Posterior cingulate gyrus (tissue), 11 donors: ENCODE measurements at places on chromosomes 2 and 18.

DNA sequence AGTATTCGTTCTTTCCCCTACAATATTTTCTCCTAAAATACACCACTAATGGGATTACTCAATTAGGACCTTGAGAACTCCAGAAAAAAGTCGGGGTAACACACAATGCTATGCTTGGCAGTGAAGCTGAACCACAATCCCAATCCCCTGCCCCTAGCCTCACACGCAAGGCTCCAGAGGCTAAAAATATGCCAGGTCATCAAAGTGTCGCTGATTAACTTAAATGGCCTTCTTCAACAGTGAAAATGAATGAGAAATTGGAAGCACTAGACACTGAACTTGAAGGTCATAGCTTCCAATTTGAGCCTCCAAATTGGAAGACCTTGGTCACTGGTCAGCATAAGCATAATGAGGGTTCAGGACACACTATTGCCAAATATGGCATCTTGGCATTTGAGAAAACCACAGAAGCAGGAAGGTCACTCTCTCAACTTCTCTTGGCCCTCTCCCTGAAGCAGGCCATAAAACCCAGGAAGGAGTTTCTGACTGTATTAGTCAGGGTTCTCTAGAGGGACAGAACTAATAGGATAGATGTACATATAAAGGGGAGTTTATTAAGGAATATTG is 86.0 kb upstream of the SATB2 start:
- DNase-seq = no peak

DNA sequence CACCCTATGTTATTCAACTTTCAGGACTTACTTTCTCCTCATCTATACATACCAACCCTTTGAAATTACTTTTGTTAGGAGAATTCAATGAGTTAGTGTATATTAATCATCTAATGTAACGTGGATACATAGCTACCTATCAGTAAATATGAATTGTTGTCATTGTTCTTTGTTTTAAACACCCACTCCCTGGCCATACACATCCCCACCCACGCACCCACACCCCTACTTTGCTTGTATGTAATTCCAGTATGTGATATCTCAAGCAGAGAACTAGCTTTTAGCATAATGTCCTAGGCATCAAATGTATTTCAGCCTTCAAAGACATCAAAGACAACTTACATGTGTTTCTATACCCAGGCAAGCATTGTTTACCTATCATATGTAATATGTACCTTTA is 129.2 kb downstream of the MAP4K4 start:
- no peak for DNase-seq

- no peak for DNase-seq
Measured at GRCh38 chr2:39379643-39380524, 57.2 kb downstream of the MAP4K3 start.

DNA sequence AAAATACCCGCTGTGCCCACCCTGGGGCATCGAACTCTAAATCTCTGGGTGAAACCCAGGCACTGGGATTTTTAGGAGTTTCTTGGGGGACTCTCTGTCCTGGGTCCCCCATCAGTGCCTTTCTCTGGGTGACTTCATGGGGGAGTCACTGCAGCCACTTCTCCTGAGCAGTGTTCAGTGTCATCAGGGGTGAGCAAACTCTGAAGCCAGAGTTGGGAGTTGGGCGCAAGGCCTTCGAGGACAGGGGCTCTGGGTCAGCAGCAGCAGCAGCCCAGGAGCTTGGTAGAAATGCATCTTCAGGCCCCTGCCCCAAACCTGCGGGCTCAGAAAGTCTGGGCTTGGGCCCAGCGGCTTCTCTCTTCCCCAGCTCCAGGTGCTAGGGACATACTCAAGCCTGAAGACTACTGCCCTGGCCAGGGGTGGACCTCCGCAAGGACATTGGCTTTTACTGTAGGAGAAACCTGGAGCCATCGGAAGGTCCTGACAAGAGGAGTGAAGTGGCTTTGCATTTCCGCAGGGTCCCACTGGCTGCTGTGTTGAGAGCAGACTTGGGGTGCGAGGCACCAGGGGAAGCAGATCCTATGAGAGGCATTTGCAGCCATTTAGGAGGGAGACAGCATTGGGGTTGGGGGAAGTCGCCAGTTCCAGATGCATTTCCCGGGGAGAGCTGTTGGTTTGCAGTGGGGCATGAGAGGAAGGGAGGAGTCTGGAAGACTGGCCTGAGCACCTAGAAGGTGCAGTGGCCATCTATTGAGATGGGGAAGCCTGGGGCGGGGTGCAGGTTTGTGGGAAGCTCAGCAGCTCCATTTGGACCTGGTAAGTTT is 51.5 kb upstream of the FAHD2A start:
- DNase-seq = no peak

GRCh38 chr2:33522576-33522975 is 46.1 kb downstream of the RASGRP3 start:
- no peak for DNase-seq

DNA sequence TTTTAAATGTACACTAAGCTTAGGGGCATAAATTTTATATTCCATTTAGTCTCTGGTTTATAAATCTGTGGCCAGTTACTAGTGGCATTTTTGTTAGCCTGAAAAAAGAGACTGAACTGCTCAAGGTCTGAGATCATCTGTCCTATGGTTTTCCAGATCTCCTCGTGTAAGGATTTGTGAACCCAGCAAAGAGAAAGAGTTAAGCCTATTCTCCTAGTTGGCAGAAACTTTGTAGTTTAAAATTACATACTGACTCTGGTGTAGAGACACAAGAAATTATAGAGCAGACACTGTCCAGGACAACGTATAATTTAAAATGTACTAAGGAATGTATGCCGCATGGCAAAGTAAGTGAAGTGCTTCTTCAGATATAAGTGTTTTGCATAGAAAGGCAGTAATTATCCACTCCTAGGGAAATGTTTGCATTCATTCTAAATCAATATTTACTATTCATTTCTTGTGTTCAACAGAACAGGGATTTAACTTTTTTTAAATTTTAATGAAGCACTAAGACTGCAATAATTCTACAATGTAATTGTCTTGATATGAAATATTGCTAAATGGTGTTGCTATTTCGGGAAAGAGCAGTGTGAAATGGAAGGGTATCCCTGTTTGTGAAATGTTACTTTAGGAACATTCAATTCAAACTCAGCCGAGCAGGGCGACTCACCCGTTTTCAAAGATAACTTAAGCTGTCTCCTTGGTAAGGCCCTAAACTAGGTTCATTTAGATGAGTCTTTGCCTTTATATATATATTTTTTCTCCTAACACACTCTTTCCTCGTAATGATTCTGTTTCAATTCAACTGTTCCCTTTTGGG is 508.4 kb upstream of the ZEB2 start:
- no peak for DNase-seq

DNA sequence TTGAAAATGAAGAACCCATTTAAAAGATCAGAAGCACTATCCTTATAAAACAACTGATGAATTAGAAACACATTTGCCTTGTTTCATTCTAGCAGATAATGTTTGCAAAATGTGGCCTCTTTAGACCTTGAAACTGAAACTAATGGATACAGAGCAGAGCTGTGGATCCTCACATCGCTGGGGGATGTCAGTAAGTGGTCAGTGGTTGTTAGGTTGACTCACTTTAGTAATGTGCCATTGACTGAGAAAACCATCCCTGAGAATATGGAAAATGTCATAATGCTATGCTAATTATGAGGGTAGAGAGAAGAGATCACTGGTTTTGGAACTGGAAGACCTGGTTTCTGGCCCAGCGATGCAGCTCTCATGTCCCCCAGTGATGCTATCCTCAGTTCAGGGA is 176.7 kb downstream of the MYO1B start:
- no peak for DNase-seq

DNA sequence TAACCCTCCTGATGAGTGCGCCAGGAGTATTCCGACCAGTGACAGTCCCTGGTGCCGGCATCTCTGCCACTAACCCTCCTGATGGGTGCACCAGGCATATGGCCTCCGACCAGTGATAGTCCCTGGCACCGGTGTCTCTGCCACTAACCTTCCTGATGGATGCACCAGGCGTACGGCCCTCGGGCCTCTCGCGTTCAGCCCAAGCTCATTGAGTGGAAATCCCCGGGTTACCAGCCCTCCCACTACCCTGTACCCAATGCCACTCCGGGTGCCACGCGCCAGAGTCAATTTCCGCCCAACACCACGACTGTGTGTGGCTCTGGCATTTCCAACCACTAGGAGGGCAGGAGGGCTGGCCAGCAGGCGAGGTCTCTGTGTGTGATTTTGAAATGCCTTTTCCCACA is 11.7 kb upstream of the GPC1 start:
- peak; percentile 15 for DNase-seq

GRCh38 chr18:40935423-40935822 is 1019.6 kb upstream of the PIK3C3 start:
- DNase-seq = no peak

DNA sequence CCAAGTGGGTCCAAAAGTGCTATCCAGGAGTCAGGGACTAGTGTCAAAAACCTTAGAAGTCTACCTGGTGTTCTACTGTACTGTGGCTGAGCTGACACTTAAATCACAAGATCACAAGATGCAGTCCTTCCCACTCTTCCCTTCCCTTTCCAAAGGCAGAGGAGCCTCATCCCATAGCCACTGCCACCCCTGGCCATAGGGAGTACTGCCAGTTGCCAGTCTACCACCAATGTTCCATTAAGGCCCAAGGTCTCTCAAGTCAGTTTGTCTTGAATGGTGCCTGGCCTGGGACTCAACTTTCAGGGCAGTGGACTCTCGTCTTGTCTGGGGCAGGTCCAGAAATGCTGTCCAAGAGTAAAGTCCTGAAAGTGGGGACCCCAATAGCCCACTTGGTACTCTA is 585.6 kb downstream of the NUP35 start:
- DNase-seq = no peak

- DNase-seq = no peak
Measured at GRCh38 chr2:110100480-110100879, 15.1 kb downstream of the MALL start.

GRCh38 chr18:32290810-32291209 is 101.0 kb downstream of the MEP1B start:
- no peak for DNase-seq

DNA sequence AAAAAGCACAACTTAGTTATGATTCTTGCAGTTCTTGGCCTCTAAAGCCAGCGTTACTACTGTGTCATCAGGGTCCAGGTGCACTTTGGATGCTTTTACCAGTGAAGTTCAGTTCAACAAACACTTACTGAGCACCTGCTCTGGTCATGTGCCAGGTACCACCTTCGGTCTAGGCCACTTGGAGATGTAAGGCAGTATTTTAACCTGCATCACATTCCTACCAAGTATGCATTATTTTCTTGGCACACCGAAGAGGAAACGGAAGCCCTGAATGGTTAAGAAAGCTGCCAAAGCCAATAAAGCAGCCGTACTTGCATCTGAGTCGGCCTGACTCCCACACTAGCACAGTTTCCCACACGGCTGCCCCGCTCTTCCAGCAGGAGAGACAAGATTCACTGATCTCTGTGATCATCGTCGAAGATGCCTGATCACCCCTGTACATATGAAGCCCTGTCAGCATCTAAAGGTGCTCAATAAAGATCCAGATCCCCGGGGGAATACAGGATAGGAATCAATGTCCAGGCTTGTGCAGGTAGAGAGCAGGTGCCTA is 427.1 kb downstream of the EIPR1 start:
- no peak for DNase-seq

- no peak for DNase-seq
Measured at GRCh38 chr2:9225806-9226205, 19.2 kb downstream of the ASAP2 start.

- DNase-seq = peak; percentile 85
Measured at GRCh38 chr2:104849618-104850141, 4.2 kb upstream of the POU3F3 start.

DNA sequence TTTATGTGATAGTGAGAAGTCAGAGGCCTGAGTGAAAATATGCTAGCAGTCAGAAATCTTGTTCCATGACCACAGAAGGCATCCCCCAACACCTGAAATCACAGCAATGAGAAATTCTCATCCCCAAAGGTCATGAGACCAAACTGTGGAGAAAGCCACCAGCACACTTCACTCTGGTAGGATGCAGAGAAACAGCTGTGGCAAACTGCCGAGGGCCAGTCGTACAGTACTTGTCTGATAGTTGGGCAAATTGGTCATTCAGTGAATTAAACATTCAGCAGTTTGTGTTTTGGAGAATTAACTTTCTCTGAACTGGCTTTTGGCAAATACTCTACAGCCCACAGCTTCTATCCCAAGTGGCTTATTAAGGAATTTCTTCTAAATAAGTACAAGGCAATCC is 117.2 kb downstream of the TSN start:
- no peak for DNase-seq

DNA sequence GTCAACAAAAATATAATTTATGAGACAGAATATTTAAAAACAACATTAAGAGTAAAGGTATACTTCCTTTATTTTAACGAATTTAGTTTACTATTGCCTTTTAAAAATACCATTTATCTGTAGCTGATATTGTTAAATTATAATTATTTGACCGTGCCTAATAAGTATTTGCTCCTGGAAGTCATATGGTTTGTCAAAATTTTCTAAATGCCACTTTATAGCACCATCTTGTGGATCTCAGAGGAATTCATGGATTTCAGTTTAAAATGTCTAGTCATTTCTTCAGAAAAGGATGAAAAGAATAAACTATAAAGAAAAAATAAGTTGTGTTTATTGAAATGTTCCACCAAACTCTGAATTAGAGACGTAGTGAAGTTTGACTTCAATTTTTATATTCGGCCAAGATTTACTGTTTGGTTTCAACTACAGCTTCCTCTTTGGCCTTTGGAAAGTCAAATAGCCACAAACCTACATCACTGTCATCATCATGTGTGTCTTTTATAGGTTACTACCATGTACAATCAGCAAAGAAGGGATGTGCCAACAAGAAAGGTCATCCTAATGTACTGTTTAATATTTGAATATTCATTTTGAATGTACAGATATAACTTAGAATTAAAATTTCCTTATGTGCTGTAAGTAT is 10.3 kb upstream of the FTCDNL1 start:
- no peak for DNase-seq

DNA sequence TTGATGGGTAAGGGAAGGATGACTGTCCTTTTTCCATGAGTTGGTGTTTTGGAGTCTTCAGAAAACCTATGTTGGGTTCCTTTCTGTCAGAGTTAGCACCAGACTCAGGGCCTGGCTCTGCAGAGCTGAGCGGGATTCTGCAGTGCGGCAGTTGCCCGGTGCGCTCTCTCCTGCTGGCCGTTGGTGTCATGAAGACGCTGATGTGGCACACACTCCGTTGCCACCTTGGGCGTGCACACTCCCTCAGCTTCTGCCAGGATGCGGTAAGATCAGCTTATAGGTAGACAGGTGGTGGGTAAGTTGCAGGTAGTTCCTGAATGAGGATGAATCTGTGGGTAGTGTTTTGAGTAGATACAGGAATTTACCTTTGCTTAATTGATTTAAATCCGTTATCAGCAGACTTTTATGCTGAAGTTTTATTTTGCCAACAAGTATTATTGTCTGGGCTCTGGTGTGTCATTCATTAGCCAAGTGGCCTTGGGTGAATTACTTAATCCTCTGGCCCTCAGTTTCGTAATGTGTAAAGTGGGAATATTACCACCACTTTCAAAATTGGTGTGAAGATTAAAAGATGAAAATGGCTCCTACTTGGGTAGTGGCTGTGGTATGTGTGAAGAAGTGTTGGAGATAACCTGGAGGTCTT is 26.8 kb downstream of the DGKD start:
- no peak for DNase-seq

DNA sequence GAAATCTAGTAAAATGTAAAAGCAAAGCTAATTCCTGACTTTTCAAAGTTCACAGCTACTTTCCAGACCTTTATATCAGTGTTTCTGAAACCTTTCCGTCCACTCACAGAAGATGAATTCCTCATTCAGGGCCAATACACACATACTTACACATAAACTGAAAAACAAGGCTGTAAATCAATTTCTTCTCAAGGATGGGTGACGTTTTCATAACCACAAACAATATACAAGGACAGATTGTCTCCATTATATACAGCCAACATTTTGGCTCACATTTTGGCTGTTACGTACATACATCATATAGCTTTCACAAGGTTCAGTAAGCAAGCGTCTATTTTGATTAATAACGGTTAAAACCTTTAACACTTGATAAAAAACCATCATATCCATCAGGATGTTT is 1.4 kb downstream of the RPRD1A start:
- DNase-seq = no peak
